Hepatic stellate cell (primary cell): ENCODE measurements at places on chromosomes 2 and 18.

GRCh38 chr2:105239924-105240323 is 1.6 kb upstream of the GPR45 start:
- DNase-seq = peak; percentile 83

GRCh38 chr18:449374-449773 is 51.1 kb downstream of the COLEC12 start:
- no peak for DNase-seq

DNA sequence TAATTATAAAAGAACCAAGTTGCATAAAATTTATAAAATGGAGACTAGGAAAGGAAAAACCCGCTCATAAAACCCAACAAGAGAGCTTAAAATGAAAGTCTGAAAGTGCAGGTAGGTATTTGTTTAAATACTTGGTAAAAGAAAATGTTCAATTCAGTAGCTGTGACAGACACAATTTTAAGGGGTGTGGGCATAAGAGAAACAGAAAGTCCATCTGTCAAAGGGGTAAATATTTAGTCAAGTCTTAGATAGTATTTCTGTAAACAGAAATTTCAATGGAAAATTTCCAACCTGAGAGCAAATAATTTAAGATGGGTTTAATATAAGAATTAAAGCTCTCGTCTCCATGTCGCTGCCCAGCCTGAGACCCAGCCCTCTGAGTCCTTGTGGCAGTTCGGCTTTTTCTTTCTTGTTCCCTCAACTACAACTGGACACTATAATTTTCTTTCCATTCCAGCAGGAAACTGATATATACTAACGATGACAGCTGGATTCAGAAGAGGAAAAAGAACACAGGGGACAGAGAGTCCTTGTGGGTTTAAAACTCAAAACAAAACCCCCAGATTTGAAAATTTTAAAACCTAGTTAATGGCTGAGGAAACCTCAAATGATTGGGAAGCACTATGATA is 88.0 kb upstream of the ZFP36L2 start:
- DNase-seq = no peak

- DNase-seq = no peak
Observed at GRCh38 chr2:208256192-208256782, 1.4 kb upstream of the IDH1 start.

GRCh38 chr2:28980368-28981015 is 606 bp upstream of the TOGARAM2 start:
- no peak for DNase-seq

DNA sequence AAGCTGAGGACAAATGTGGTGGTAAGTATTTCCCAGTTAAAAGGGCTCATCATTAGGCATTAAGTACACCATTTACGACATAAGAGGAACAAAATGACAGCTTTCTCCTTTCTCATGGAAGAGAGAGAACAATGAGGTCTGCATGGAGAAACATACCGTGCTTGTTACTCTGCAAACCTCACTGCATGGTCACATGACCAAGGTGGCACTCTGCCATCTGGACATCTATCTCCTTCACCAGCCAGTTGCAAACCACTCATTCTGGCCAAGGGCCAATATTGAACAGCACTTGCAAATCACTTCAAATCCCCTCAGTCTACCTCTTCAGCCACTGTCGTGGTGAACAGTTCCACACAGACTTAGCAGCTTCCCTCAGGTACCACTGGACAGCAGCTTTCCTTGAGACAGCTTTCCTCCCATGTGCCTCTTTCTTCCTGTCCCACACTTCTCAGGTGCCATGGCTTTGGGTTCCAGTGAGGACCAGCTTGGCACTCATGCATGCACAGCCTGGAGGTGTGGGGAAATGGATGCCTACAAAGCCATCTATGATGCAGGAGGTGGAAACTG is 29.5 kb upstream of the DPP4 start:
- no peak for DNase-seq

- DNase-seq = no peak
Observed at GRCh38 chr18:48817021-48817461, 133.7 kb downstream of the SMAD7 start.

GRCh38 chr2:238378230-238379095 is 48.3 kb upstream of the ASB1 start:
- no peak for DNase-seq

GRCh38 chr18:274313-274712 is 6.5 kb upstream of the THOC1 start:
- no peak for DNase-seq

- DNase-seq = no peak
Observed at GRCh38 chr2:170943041-170943440, 14.0 kb downstream of the GORASP2 start.

DNA sequence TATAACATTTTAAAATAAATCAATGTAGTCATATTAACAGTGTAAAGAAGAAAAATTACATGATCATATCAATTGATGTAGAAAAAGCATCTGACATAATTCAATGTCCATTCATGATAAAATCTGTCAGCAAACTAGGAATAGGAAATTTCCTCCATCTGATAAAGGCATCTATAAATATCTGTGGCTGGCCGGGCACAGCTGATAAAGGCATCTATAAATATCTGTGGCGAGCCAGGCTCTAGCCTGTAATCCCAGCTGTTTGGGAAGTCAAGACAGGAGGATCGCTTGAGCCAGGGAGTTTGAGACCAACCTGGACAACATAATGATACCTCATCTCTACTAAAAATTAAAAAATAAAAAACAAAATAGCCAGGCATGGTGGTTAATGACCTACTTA is 18.1 kb upstream of the RANBP2 start:
- DNase-seq = no peak

GRCh38 chr2:216775043-216775453 is 79.7 kb upstream of the IGFBP5 start:
- peak; percentile 94 for DNase-seq

DNA sequence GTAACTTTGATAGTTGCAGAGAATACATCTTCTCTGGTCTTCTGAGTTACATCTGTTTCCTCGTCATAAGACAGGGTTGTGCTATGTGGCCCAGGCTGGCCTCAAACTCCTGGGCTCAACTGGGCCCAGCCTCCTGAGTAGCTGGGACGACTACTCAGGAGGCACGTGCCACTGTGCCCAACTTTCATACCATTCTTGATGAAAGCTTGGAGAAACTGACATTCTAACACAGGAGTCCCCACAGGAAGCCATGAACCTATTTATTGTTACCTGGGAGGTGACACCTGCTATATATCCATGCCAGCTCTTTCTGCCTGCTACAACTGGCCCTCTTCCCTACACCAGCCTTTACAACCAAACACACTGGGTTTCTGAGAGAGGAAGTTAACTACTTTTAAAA is 19.1 kb downstream of the EIF2AK3 start:
- no peak for DNase-seq

- DNase-seq = no peak
Observed at GRCh38 chr2:216245391-216245975, 126.8 kb downstream of the MARCHF4 start.

DNA sequence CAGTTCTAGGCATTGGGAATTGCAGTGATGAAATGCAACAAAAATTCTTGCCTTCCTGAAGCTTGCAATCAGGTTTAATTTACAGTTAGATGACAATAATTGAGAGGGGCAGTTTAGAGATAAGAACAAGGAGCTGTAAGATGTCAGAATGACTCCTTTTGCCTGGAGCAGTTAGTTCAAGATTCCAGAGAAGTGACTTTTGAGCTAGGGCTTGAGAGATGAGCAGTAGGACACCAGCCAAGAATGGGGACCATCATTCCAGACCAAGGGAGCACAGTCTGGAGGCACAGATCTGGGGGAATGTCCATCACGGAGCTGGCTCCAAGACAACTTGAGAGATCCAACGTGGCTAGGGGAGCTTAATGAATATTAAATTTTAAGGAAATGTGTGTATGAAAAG is 26.8 kb downstream of the CACNB4 start:
- no peak for DNase-seq
